ENCODE measurements at places on chromosomes 1 and 21. TPM values are rescaled to one million over a fixed set of nuclear protein-coding genes. Genes with fewer than 3 reads are reported as not detected.

Gene TCHH
- not detected for total RNA-seq

GRCh38 chr1:21687081-21687529 is 17.9 kb upstream of the RAP1GAP start:
- DNase-seq = no peak
- no peaks in the 10 kb centered on the region for H3K4me1 ChIP-seq
- no peaks in the 10 kb centered on the region for H3K27me3 ChIP-seq
- H3K4me3 ChIP-seq = no peak overlapping the region
- no peak overlapping the region for H3K27ac ChIP-seq

- H3K27me3 ChIP-seq = no peaks in the 10 kb centered on the region
- peaks cover 22% of the 10 kb centered on the region for H3K4me1 ChIP-seq
- H3K36me3 ChIP-seq = no peaks in the 10 kb centered on the region
- H3K27ac ChIP-seq = no peak overlapping the region
- no peak for DNase-seq
- no peak overlapping the region for H3K4me3 ChIP-seq
Observed at GRCh38 chr1:225713281-225713680, 60.4 kb upstream of the ENAH start.

Gene PLPPR5
- not detected for total RNA-seq

DNA sequence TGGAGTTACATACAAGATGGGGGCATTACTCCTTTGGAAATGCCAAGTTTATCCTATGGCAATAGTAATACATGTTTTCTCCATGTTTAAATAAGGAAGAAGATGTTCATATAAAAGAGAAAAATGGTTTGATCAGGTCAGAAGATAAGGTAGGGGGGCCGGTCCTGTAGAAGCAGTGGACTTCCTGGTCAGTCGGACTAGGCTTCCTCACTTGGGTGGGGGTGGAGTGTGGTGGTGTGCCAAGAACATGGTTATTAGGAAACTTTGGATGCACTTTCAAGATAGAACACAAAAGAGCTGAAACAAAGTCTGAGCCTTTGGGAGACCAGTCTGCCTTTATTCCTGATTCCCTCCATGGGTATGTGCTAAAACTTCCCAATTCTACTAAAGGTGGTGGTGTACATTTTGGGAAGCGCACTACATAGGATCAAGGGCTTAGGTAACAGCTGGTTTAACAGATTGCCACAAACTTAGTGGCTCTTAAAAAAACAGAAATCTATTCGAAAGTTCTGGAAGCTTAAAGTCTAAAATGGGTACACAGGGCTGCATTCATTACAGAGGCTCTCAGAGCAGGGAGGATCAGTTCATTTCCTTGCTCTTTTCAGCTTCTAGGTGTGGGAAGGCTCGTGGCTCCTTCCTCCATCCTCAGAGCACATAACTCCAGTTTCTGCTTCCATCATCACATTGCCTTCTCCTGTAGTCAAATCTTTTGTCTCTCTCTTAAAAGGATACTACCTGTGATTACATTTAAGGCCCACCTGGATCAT is 64.6 kb downstream of the KDM1A start:
- no peaks in the 10 kb centered on the region for H3K4me1 ChIP-seq
- H3K27me3 ChIP-seq = no peaks in the 10 kb centered on the region
- H3K27ac ChIP-seq = no peak overlapping the region
- peak; percentile 16 for DNase-seq

DNA sequence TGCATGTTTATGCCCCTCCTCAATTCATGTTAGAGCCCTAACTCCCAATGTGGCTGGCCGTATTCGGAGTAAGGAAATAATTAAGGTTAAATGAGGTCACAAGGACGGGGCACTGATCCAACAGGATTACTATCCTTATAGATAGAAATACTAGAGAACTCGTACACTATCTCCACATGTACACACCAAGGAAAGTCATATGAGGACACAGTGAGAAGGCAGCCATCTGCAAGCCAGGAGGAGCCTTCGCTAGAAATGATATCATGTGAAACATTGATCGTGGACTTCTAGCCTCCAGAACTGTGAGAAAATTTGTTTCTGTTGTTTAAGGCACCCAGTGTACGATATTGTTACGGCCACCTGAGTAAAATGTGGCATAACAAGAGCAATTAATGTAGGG is 79.7 kb downstream of the FAF1 start:
- H3K4me1 ChIP-seq = no peaks in the 10 kb centered on the region
- H3K27ac ChIP-seq = no peak overlapping the region
- no peak overlapping the region for H3K4me3 ChIP-seq

Gene ASCL5
- not detected for total RNA-seq

GRCh38 chr1:175320804-175321203 is 128.2 kb upstream of the KIAA0040 start:
- no peak for DNase-seq
- H3K36me3 ChIP-seq = no peaks in the 10 kb centered on the region
- no peaks in the 10 kb centered on the region for H3K4me1 ChIP-seq

GRCh38 chr1:20466273-20466672 is 19.7 kb downstream of the CAMK2N1 start:
- no peak for DNase-seq
- peaks cover 11% of the 10 kb centered on the region for H3K27me3 ChIP-seq
- H3K27ac ChIP-seq = no peak overlapping the region
- H3K4me3 ChIP-seq = no peak overlapping the region
- no peaks in the 10 kb centered on the region for H3K36me3 ChIP-seq
- no peaks in the 10 kb centered on the region for H3K4me1 ChIP-seq

- no peaks in the 10 kb centered on the region for H3K36me3 ChIP-seq
- DNase-seq = no peak
- no peak overlapping the region for H3K4me3 ChIP-seq
- peaks cover 6% of the 10 kb centered on the region for H3K4me1 ChIP-seq
- H3K27me3 ChIP-seq = no peaks in the 10 kb centered on the region
Observed at GRCh38 chr1:87358219-87358618, 29.5 kb downstream of the LMO4 start.

DNA sequence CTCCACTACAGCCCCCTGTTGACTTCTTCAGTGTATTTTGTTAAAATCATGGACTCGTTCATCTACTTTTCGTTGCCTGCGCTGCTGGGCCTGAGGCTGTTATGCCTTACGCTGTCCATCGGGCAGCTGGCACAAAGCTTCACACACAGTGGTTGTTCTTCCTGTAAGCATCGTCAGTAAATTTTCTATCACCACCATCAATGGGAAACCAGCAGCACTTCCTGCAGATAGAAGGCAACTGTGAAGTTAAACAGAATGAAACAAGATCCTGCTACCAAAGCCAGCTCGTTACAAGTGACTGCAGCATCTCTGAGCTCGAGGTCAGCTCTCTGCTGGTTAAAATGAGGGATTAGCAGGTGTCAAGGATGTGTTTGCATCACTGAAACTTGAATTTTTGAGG is 21.9 kb upstream of the PADI6 start:
- no peak for DNase-seq
- no peaks in the 10 kb centered on the region for H3K36me3 ChIP-seq
- 0 out of 2 replicates have a peak, but pooled peaks cover 5% of the 10 kb centered on the region for H3K4me1 ChIP-seq
- H3K27ac ChIP-seq = no peak overlapping the region
- peaks cover 12% of the 10 kb centered on the region for H3K27me3 ChIP-seq
- no peak overlapping the region for H3K4me3 ChIP-seq

GRCh38 chr1:55990007-55990406 is 589.4 kb downstream of the PLPP3 start:
- H3K4me3 ChIP-seq = no peak overlapping the region
- DNase-seq = no peak
- no peaks in the 10 kb centered on the region for H3K4me1 ChIP-seq
- H3K36me3 ChIP-seq = no peaks in the 10 kb centered on the region

- H3K27me3 ChIP-seq = no peaks in the 10 kb centered on the region
- H3K27ac ChIP-seq = no peak overlapping the region
- H3K4me1 ChIP-seq = no peaks in the 10 kb centered on the region
- no peaks in the 10 kb centered on the region for H3K36me3 ChIP-seq
- H3K4me3 ChIP-seq = no peak overlapping the region
- no peak for DNase-seq
Observed at GRCh38 chr1:76542359-76542758, 324.9 kb upstream of the ST6GALNAC5 start.

DNA sequence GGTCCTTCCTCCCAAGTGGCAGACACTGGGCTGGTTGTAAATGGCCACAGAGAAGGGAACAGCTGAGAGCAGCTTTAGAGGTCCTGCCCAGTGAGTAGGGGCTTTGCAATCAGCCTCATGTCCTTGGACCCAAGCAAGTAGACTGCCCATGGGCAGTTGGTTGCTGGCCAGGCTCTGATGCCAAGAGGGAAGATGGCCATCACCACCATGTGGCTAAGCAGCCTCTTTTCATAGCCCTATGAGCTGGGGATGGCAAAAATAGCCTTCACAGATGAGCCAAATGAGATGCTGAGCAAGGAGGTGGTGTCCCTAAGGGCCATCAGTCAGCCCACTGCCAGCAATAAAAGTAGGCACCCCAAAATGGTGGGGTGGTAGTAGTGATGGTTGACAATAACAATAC is 3.2 kb downstream of the DISP3 start:
- H3K27ac ChIP-seq = no peak overlapping the region
- no peaks in the 10 kb centered on the region for H3K4me1 ChIP-seq
- H3K4me3 ChIP-seq = no peak overlapping the region
- no peaks in the 10 kb centered on the region for H3K36me3 ChIP-seq
- DNase-seq = no peak
- H3K27me3 ChIP-seq = peaks cover 16% of the 10 kb centered on the region

- no peaks in the 10 kb centered on the region for H3K36me3 ChIP-seq
- DNase-seq = peak; percentile 70
- H3K27me3 ChIP-seq = no peaks in the 10 kb centered on the region
Observed at GRCh38 chr1:99869304-99869703, 19.1 kb downstream of the AGL start.

GRCh38 chr1:3456964-3457909 is 2.8 kb downstream of the ARHGEF16 start:
- H3K4me1 ChIP-seq = no peaks in the 10 kb centered on the region
- H3K27me3 ChIP-seq = peaks cover 26% of the 10 kb centered on the region
- no peak overlapping the region for H3K27ac ChIP-seq
- H3K4me3 ChIP-seq = no peak overlapping the region
- H3K36me3 ChIP-seq = no peaks in the 10 kb centered on the region

DNA sequence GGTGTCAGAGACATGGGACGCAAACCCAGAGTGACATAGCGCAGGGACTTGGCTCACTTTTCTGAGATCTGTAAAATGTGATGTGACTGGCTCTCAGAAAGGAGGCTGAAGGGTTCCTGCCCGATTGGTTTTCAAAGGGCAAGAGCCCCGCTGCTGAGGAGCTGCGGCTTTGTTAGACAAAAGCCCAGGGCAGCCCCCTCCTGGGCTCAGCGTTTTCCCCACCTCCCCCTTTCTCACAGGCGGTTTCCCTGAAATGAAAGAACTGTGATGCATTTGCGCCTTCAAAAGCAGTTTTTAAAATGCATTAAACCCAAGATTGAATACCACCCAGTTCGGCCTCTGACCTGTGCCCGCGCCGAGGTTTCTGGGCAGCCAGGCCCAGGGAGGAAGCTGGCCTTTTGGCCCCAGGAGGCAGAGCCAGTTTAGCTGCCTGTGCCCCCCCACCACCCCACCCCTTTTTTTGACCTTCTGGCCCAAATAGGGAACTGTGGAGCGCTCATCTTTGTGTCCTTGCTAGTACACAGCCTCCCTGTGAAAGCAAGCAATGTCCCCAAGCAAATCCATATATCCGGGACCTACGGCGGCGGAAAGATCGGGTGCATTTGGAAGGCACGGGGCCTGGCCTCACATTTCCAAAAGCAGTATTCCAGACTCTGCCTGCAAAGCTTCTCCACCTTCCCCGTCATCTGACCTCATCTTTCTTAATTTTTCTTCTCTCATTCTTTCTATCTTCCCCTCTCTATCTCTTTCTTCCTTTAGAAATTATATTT is 28.6 kb downstream of the CD247 start:
- no peak overlapping the region for H3K4me3 ChIP-seq
- H3K4me1 ChIP-seq = no peaks in the 10 kb centered on the region
- no peak for DNase-seq
- no peaks in the 10 kb centered on the region for H3K36me3 ChIP-seq

Gene KIF2C
- total RNA-seq = 14.2 TPM

Gene PADI2
- total RNA-seq = 0.13 TPM

Gene KISS1
- not detected for total RNA-seq

GRCh38 chr1:8727809-8728213 is 89.6 kb downstream of the RERE start:
- H3K4me3 ChIP-seq = no peak overlapping the region
- no peaks in the 10 kb centered on the region for H3K36me3 ChIP-seq
- H3K4me1 ChIP-seq = no peaks in the 10 kb centered on the region
- DNase-seq = peak; percentile 13

DNA sequence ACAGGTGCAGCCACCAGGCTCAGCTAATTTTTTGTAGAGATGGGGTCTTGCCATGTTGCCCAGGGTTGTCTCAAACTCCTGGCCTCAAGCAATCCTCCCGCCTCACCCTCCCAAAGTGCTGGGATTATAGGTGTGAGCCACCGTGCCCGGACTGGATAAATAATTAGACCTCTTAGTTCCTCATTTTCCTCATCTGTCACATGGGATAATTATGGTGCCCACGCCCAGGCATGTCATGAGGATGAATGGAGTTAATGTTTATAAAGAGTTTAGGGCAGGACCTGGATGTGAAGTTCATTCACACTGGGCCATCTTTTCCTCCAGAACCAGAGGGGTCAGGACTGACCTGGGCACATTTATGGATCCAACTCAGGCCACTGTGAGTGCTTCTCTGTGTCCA is 23.7 kb downstream of the PADI3 start:
- H3K27me3 ChIP-seq = no peaks in the 10 kb centered on the region
- no peak for DNase-seq
- H3K36me3 ChIP-seq = no peaks in the 10 kb centered on the region
- no peak overlapping the region for H3K4me3 ChIP-seq
- no peaks in the 10 kb centered on the region for H3K4me1 ChIP-seq
- no peak overlapping the region for H3K27ac ChIP-seq

Gene RNF186
- not detected for total RNA-seq

Gene AUNIP
- total RNA-seq = 2.2 TPM

Gene HSD11B1
- total RNA-seq = 0.54 TPM

DNA sequence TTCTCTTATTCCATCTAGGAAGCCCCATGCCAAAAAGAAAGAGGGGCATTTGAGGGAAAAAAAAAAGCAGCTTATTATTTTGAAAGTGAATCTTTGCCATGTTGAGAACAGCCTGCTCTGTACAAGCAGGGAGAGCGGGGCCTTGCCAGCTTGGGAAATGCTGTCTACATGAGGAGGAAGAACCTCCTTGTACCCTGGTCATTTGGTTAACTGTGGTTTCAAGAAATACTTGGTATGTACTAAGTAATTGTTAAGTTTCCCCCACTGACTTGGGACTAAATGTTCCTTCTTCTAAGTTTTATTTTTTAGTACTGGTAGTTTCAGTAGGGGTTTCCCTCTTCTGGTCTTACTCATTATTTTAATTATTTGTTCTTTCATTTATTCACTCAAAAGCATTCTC is 144.1 kb upstream of the HOOK1 start:
- peaks cover 26% of the 10 kb centered on the region for H3K4me1 ChIP-seq
- no peaks in the 10 kb centered on the region for H3K36me3 ChIP-seq
- H3K27ac ChIP-seq = peak overlapping the region; percentile 61
- H3K27me3 ChIP-seq = no peaks in the 10 kb centered on the region
- no peak overlapping the region for H3K4me3 ChIP-seq
- no peak for DNase-seq

Gene SELP
- not detected for total RNA-seq

All from GM23248 (cell line).